Activated CD4-positive, alpha-beta T cell treated with anti-CD3 and anti-CD28 coated beads, Interleukin-2, Interleukin-6, amounts not matched to agents 100 ng/mL and 50 ng/mL, durations not matched to agents 16 hours and 8 hours (primary cell): ENCODE measurements at places on chromosomes 2 and 18.
A peak's percentile ranks its signal among the peaks of the same experiment; 100 is the strongest.

DNA sequence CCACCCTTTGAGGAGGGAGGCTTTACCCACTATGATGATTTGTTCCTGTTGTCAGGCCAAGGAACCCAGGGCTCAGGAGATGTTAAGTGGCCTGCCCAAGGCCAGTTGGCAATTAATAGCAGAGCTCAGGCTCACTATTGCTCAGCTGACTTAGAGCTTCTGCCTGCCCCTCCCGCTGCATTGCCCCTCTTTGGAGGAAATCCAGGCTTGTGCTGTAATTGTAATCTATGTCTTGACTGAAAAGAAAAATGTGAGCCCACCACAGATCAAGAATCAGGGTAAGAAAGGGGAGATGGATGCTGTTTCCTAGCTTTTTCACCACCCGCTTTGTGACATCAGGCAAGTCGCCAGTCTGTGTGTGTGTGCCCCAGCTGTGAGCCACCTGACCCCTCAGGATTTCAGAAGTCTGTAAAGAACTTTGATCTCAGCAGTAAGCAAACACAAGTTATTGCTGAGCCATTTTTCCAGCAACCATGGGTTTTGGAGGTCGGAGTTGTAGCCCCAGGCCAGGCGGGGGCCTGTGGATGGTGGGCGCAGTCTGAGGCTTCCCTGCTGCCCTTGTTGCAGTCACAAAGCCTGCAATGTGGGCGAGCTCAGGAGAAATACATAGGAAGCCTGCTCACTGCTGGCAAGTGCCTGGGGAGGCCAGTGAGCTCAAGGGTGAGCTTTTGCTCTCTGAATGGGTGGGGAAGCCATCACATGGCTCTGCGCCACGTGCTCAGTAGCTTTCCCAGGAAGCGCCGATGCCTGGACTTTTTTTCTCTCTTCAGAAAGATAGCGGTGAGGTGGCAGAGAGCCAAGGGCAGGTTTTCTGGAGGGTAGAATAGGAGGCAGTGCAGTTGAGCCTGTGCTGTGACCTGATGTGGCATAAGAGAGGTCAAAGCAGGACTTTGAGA, 6.1 kb downstream of the CABLES1 start:
- DNase-seq = no peak

DNA sequence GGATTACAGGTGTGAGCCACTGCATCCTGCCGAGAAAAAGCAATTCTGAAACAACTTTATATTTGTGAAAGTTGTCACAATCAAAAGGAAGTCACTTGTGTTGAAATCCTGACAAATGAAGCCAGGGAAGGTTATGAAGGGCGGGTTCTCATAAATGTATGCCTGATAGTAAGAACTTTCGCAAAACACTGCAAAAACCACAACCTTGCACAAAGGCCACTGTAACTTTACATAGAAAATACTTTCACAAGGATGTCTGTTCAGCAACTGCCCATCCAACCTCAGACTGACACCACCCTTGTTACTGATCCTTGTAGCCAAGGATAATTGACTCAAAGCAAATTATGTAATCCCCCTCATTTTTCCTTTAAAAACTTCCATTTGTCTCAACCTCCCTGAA, 90.6 kb downstream of the SLC4A3 start:
- DNase-seq = no peak

DNA sequence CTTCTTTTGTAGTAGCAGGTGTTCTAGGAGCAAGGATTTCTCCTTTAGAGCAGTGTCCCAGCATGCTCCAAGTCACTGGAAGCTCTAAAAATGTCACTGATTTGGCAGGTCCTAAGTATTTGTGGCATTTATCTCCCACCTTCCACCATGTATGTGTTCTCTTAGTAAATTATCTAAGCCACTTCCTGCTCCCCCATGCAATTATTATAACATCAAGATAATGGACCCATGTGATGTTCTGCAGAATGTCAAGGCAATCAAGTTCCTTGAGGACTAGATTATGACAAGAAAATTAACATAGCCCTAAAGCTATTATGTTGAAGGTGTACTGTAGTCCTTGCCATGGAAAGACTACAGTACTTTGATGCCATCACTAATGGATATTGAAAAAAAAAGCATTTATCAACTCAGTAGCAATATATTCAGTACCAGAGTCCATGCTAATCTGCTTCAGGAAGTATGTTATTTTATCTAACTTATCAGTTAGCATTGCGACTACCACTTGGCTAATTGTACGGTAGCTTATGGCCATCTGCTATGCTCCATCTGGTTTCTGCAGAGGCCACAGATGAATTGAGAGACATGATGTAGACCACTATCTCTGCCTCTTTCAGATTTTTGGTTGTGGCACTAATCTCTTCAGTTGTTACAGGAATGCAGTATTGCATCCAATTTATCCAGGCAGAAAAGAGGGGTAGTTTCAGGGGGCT, 56.7 kb downstream of the GPR39 start:
- no peak for DNase-seq

DNA sequence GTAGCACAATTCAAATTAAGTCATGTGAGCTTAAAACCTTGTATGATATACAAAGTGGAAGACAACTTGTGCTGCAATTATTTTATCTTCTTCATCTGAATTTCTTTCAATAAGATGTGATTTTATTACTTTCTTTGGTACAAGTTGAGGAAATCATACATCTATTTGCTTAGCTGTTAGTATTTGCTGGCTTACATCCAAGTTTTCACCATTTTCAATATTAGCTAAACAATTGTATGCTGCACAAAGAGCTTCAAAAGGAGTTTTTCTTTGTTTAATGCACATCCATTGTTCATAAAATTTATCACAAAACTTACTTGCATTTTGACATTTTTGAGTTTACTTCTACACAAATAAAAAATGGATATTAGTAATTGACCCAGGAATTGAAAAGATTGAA, 40.9 kb downstream of the SCN9A start:
- DNase-seq = no peak

DNA sequence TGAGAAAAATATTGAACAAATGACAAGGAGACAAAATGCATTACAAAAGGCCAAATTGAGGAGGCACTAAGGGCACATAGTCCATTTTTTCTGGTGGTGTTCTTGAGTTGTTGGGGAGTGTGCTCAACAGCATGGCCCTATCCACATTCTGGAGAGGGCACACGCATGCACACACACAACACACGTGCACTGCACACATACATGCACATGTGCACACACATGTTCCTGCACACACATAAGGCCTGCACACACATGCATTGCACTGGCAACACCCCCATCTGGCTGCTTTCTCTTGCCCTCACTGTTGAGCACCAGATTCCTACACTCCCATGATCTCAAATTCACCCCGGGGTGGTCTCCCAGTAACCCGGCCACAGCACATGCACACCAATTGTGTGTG, 659.2 kb upstream of the RAB6C start:
- DNase-seq = no peak

GRCh38 chr2:146324951-146325350, 1519.9 kb upstream of the ACVR2A start:
- DNase-seq = no peak

DNA sequence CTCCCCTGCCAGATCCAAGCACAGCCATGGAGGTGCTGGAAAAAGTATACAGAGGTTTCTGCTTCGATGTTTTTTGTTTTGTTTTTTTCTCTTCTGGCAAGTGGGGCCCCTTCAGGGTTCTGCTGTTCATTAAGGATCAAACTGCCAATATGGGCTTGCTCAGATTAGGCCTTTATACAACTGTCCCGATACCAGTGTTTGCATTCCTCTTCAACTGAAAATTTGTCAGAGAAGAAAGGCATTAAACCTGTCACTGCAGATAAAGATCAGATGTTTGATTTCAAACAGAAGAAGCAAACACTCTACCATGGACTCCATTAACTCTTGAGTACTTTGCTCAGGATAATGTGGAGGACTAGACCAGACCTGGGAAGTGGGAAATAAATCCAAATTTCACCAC, 396.0 kb upstream of the SMIM21 start:
- DNase-seq = no peak

GRCh38 chr2:118519511-118519910, 327.9 kb downstream of the EN1 start:
- no peak for DNase-seq

- no peak for DNase-seq
Observed at GRCh38 chr2:202346180-202346579, 29.9 kb upstream of the BMPR2 start.

DNA sequence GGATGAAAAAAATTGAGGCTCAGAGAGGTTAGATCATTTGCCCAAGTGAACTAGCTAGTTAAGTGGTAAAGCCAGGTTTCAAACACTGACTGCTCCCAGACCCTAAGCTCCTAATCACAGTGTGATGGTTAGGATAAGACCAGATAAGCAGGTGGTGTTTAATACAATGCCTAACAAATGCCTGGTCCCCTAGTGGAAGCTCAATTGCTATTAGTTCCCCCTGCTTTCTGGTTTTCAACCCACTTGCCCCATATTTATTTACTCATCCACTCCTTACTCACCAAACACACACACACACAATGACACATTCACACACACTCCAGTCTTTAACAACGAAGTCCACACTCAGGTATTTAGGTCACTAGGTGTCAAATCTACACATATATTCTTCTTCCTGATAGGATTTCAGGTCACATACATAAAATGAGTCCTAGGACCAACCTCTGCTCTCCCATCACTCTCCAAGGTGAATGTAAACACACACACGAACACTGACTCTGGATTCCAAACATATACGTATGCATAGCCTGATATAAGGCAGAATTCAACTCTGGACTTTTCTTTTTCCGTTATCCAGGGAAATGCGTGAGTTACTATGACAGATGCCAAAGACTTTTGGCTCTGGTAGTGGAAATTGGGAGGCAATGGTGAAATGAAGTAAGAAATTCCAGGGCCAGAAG, 73.6 kb upstream of the TSPYL6 start:
- DNase-seq = no peak

DNA sequence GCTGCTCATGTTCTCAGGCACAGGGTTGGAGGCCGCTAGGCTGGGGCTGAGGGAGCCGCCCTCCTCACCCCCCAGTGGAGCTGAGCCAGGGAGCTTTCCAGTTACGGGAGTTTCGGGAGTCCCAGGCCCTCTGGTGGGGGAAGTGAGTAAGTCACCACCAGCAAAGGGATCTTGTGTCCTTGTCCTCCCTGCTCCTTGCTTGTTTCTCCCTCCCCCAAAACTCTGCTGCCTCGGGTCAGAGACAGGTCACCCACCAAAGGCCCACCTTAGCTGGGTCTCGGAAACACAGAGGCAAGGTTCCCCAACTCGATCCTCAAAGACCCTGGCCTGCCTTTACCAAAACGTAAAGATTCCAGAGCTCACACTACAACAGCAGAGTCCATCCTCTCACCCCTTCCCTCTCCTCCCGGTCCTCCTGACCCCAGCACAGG, 60.5 kb upstream of the POMC start:
- DNase-seq = peak; percentile 39
